Left colon (tissue), 2 donors: ENCODE measurements at places on chromosomes 3 and 15.

GRCh38 chr3:174206607-174207192, 652.4 kb upstream of the NAALADL2 start:
- no peak for DNase-seq

DNA sequence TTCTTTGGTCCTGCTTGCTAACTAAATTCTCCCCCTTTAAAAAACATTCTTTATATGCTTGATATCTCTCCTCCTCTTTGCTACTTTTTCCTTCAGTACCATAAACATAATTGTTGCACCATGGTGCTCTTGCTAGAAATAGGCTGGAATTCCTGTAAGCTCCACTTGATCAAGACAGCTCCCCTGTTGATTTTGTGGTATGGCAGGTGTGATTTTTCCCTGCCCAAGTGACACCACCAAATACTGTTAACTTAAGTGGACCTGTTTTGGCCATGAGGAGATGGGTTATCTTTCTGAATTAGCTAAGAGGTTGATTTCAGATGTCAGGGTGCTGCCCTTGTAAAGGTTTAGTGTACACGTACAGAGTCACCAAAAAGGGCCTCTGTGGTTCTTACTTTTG, 205.3 kb downstream of the CDIN1 start:
- no peak for DNase-seq

- DNase-seq: peak; percentile 33
Observed at GRCh38 chr3:37229740-37230139, 55.4 kb upstream of the LRRFIP2 start.

DNA sequence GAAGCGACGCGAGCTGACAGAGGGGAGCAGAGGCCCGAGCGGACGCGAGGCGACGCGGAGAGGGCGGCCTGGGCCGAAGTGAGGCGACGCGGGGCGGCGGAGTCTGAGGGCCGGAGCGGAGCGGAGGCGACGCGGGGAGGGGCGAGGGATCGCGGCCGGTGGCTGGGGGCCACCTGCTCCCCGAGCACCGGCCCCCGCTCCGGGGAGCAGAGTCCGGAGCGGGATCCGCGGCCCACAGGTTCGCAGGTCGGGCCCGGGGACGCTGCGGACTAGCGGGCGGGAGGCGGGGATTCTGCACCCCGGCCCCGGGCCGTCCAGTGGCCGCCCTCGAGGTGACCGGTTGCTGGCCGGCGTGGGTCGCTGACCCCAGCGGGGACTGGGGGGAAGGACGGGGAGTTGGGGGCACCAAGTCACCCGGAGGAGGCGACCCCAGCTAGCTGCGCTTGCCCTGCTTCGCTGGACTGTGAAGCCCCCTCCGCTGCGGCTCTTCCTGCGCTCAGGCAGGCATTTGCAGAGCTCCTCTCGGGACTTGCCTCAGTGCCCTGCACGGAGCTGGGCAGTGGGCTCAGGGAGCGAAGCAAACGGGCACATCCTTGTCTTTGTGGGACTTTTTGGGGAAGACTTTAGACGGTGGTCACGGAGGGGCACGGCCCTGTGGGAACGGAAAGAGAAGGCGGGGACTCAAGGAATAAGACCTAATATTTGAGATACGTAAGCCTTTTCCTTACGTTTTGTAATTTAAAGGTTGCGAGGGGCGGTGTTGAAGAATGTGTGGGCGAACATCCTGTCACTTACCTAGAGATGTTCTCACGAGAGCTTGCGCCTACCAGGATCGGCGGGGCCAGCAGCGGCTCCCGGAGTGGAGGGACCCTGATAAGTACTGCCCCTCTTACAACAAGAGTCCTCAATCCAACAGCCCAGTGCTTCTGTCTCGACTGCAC, 566 bp downstream of the HMCES start:
- peak; percentile 49 for DNase-seq

DNA sequence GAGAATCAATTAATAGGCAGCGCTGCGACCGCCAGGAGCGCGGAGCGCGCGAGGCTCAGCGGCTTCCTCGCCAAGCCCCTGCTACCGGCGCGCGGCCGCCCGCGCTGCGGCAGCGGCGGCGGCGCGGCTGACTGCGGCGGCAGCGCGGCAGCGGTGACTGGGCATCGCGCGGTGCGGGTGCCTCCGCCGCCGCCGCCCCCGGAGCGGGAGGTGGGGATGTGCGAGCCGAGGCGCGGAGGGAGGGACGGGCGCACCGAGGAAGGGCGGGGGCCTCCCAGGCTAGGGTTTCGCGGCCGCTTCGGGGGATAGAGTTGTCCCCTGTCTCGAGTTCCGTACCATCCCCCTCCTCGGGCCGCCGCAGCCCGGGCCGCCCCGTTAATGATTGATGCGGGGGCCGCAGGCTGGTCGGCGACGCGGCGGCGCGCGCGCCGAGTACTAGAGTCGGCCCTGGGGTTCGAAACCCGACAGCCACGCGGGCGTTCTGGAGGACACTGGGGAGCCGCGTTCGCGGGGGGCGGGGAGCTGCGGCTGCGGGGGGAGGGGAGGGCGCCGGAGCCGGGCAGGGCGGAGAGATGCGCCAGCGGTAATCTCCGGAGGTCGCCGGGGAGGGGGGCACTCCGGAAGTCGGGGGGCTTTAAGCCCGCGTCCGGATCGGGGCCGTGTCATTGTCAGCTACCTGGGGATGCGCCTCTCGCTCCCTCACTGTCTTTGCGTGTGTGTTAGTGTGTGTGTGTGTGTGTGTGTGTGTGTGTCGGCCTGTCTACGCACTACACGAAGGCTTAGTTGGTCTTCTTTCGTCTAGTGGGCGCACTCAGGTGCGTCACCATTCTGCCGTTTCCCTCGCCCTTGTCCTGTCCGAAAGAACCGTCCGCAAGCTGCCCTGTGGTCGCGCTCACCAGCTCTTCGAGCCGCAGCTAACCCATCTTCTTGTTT, at the start of gene PAQR9:
Gene PAQR9, minus strand, starts transcription at position 159 of the 933 bp plus-strand sequence. CDS start 338 bp downstream, outside the sequence.
- no peak for DNase-seq

DNA sequence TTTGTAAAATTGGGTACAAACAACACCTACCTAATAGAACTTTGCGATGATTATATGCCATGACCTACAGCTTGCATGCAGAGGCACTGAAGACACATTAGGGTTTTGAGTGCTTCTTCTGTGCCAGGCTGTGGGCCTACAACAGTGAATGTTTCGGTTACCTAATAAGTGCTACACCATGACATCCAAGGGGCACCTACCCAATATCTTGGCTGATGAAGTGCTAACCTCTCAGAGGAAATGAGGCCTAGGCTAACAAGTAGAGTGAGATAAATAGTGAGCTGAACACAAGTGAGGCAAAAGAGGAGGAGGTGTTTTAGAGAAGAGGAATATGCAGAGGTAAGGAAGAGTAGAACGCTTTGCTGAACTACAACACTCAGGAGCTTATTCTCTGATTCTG, 12.2 kb upstream of the RASGRP1 start:
- no peak for DNase-seq

DNA sequence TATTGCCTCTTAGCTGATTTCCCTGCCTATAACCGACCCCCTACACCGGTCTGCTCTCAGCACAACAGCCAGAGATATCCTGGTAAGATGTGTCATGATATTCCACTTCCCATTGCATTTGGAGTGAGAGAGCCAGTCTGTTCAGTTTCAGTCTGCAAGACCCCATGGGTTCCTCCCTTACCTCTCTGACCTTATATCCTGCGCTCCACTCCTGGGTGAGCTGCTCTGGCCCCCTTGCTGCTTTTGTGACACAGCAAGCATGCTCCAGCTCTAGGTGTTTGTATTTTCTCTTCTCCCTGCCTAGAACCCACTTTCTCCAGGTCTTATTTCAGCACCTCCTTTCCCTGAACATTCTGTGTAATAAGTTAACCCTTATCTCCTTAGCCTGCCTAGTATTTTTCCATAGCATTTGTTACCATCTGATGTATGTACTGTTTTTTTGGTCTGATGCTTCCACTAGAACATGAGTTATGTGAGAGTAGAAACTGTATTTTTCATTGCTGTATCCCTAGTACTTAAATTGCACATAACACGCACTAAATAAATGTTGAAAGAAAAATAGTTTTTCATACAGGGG, 44.2 kb downstream of the CMTM8 start:
- no peak for DNase-seq

DNA sequence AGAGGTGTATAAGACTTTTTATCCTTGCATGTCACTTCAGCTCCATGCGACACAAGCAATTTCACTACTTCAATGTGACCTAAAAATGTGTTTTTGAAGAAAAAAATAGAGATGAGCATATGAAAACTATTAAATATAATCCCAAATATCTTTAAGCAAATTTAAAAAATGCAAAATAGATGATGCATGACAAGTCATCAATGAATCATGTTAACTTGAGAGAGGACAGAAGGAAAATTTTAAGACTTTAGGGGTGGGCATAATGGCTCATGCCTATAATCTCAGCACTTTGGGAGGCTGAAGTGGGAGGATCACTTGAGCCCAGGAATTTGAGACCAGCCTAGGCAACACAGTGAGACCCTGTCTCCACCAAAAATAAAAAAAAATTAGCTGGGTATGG, 73.3 kb downstream of the ANKRD28 start:
- DNase-seq: no peak
